Stimulated activated CD4-positive, alpha-beta T cell treated with anti-CD3 and anti-CD28 coated beads, Interleukin-1b, Interleukin-23, amount 100 ng/mL, for 1 hour (primary cell): ENCODE measurements at places on chromosomes 4 and X.

DNA sequence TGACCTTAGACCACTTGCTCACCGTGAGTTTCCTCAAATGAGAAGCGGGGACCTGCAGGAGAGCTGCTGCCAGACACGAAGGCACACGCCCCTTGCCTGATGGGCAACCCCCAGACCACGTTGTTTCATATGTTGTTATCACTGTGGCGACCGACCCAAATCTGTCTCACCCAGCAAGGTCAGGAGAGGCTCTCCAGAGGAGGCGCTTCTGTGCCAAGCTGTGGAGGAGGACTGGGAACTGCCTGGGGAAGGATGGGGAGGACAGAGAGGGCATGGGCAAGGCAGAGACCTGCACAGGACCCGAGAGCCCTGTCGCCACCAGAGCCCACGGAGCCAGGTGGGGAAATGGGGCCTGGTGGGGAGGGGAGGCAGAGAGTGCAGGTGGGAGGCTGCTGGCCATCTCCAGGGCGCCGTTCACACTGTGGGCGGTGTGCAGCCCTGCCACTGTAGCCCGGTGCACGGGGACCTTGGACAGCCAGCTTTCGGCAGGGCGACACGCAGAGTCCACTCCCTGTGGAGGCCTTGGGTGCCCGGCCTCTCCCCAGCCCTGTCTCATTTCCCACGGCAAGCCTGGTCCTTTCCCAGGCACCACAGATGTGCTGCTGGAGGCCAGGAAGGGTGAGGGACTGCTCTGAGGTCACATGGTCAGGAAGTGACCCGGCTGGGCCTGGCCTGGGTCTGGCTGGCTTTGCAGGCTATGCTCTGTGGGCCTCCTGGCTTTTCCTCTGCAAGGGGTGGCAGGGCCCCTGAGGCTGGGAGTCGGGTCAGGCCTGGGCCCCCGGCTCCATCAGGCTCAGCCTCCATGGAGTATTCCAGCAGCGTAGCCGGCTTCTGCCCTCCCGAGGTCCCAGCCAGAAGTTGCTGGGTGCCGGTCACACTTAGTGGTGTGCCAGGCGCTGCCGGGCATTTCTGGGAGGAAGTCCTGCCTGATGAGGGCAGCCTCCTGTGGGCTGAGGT lies 3.2 kb downstream of the HTRA3 start:
- DNase-seq, result no peak

- DNase-seq, result no peak
Measured at GRCh38 chrX:19410259-19410658, 66.5 kb downstream of the PDHA1 start.

DNA sequence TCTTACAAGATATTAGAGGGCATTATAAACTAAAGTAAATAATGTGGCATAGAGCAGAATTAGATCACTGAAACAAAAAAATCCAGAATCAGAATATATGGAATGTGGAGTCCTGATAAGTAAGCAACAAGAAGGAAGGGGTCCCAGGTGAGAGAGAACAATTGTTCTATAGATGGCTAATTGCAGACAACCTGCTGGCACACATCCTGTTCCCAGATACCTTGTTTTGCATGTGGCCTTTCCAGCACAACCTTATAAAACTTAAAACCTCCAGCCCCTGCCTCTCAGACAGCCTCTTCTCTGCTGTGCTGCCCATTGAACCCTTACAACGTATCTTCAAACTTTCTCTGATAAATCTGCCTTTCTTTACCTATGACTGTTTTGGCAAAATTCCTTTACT lies 4.7 kb upstream of the ZNF674 start:
- DNase-seq, result no peak

DNA sequence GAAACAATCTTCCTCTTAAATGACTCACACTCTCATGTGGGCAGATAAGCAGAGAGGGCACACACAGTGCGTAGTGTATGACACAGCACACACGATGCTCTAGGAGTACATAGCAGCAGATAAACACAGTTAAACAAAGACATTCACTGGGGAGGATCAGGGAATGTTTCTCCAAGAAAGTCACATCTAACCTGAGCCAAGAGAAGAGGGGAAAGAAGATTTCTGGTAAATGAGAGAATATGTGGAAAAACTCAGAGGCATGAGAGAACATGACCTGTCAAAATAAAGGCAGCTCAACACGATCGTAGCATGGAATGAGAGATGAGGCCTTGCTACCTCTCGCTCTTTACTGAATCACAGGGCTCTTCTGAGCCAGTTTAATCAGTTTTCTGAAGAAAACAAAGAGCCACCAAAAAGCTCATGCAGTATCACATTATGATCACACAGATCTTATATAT lies 251.0 kb downstream of the ANK2 start:
- no peak for DNase-seq

DNA sequence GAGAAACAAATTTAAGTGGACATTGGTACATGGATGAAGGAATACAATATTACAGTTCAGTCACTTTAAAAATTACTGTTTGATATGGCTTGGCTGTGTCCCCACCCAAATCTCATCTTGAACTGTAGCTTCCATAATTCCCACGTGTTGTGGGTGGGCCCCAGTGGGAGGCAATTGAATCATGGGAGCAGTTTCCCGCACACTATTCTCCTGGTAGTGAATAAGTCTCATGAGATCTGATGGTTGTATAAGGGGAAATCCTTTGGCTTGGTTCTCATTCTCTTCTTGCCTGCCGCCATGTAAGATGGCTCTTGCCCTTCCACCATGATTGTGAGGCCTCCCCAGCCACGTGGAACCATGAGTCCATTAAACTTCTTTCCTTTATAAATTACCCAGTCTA lies 804.2 kb upstream of the FRG1 start:
- DNase-seq, result no peak

GRCh38 chr4:141810712-141811375 lies 174.5 kb downstream of the IL15 start:
- no peak for DNase-seq

DNA sequence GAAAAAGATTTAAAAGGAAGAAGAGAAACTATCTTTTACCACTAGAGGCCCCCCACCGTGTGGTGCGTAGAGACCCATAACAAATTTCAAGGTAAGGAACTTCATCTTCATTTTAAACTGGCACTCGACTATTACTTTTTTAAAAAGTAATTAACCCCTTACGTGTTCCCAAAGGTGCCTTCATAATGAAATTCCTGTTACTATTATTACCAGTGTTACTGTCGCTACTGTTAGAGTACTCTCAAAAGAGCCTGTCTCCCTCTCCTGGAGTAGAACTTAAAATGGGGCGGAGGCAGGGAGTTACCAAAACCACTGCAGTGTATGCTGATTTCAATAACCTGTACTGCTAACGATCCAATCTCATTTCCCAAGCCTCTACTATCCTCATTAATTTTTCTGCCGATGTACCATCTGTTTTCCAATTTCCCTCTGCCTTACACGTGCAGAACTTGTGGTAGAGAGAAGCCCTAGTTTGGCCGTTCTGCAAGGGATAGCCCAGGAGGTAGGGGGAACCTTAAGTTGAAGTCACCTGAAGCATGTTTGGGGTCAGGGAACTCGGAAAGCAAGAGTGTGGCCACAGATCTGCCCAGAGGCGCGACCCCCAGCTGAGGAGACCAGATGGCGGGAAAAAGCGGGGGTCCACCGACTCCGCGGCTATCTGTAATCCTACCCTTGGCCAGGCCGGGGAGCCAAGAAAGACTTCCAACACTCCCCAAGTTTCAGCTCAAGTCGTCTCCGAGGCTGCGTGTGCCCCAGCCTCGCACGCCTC lies 720 bp upstream of the STK26 start:
- DNase-seq, result no peak

- no peak for DNase-seq
Measured at GRCh38 chr4:95106408-95106928, 348.7 kb downstream of the BMPR1B start.

GRCh38 chrX:141468940-141469339 lies 115.6 kb downstream of the SPANXA1 start:
- no peak for DNase-seq

DNA sequence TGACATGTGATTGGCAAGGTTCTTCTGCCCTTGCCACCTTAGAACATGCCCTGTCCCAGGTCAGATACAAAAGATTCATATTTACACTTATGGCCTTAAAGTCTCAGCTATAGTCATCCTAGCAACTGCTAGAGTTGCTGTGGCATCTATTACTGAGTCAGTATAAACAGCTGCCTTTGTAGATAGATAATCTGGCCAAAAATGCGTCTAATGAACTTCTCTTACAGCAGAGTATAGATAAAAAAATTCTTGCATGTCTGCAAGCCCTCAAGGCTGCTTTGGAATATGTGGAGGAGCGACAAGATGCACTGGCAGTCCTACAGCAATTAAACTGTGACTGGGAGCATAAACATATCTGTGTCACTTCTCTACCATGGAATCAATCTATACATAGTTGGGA lies 1209.7 kb upstream of the PABPC4L start:
- no peak for DNase-seq

DNA sequence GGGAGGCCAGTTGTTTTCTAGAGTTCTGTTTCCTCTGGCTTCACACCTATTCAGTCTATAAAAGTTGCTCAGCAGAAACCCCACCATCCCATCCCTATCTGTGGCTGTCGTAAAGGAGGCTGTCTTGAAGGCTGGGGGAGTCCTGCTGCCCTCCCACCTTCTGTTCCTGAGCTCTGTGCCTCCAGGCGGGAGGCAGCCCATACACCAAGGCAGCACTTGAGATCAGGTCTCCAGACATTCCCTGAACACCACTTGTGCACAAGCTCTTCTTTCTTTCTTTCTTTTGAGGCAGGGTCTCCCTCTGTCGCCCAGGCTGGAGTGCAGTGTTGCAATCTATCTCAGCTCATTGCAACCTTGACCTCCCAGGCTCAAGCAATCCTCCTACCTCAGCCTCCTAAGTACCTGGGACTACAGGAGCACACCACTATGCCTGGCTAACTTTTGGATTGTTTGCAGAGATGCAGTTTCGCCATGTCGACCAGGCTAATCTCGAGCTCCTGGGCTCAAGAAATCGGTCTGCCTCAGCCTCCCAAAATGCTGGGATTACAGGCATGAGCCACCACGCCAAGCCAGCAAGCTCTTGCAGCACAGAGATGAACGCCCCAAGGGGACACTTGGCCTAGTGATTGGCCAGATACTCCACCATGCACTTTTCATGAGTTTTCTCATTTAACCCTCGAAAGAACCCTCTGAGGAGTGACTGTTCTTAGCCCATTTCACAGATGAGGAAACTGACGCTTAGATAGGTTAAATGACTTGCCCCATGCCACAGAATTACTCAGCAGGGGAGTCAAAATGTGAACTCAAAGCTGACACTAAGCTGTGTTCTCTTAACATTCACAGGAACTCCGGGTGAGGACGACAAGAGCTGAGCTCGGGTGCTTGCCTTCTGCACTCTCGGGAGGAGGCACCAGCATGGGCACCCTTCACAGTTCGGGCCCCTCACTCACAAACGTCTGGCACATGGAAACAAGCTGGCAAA lies 55.8 kb upstream of the ENPP6 start:
- no peak for DNase-seq

GRCh38 chrX:106484233-106484632 lies 127.5 kb upstream of the RADX start:
- no peak for DNase-seq

- DNase-seq, result no peak
Measured at GRCh38 chr4:69518538-69519198, 23.0 kb upstream of the UGT2B4 start.

GRCh38 chr4:97496298-97496873 lies 646.9 kb downstream of the STPG2 start:
- DNase-seq, result no peak

DNA sequence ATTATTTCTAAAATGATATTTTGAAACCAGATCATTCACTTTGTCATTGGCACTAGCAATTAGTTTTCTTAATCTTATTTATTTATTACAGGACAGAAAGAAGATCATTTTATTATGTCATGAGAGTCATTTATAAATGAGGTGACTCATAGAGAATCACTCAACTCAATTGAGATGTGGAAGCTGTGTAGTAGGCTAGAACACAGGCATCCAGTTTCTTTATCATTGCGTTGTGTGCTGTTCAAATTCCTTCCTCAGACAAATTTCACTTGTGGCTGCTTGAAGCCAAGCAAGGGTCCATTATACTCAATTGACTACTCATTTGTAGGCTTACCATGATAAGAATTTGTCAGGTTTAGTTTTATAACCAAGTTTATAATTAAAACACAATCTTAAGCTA lies 87.6 kb downstream of the MRPL1 start:
- no peak for DNase-seq

DNA sequence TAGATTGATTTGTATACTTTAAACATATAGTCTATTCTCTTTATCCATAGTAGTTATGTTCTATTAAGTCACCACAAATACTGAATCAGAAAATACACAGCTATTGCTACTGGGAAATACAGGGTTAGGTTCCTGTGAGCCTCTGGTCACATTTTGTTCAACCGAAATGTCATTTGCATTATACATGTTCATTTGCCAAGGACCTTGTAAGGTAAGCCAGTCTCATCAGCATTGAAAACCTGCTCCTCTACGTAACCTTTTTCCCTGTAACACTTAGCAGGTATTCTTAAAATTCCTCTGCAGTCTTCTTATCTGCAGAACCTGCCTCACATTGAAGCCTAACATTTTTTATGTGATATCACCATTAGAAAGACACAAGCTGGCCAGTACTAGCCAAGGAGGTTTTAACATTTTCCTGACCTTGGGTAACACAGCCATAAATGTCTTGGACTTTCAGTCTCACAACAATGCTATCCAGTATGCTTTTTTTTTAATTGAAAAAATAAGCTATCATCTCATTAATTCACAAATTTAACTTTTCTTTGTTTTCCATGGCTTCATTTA lies 765.7 kb upstream of the IGFBP7 start:
- no peak for DNase-seq

DNA sequence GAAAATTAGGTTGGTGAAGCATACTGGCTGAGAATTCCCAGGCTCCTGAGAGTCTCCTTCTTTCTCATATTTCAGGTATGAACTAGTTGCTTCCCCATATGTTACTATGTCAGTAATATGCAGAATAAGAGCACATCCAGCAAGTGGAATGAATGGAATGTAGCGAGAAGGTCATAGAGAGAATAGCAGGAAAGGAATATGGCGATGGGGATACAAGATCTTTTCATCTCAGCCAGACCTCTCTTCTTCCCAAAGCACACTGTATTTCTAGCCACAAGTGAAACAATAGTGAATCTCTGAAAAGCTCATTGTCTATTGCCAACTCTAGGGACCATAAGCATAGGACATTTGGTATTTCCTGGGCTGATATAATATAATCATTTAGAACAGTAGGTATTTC lies 54.6 kb upstream of the MMAA start:
- DNase-seq, result no peak

GRCh38 chr4:168143601-168144000 lies 51.3 kb downstream of the ANXA10 start:
- DNase-seq, result no peak

DNA sequence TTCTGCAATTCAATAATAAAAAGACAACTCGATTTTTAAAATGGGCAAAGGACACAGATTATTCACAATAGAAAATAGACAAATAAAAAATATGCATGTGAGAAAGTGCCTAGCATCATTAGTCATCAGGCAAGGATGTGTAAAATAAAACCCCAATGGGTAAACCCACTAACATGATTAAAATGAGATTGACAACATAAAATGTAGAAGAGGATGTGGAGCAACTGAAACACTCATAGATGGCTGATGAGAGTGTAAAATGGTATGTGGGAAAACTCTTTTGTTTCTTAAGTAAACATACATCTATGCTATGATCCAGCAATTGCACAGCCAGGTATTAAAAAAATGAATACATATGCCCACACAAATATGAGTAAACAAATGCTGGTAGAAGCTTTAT lies 177.6 kb downstream of the IQCM start:
- DNase-seq, result no peak

- DNase-seq, result no peak
Measured at GRCh38 chr4:112247021-112247420, 15.4 kb downstream of the AP1AR start.

GRCh38 chrX:145751943-145752342 lies 65.7 kb upstream of the SLITRK2 start:
- no peak for DNase-seq

GRCh38 chr4:172352356-172352755 lies 539.2 kb downstream of the GALNTL6 start:
- DNase-seq, result no peak
